Placental epithelial cell (primary cell): ENCODE measurements at places on chromosomes 2 and 18. TPM values are rescaled to one million over a fixed set of nuclear protein-coding genes. Genes with fewer than 3 reads are reported as not detected.

Gene DUSP19
- 0.79 and 0.87 TPM in 2 replicates for total RNA-seq

Gene NR4A2
- under 0.01 and 0.43 TPM in 2 replicates for total RNA-seq

Gene RAD51AP2
- not detected in 2 replicates for total RNA-seq

Gene UBR3
- 31.0 and 31.7 TPM in 2 replicates for total RNA-seq

Gene ABCA12
- total RNA-seq: 2.0 and 12.6 TPM in 2 replicates
